Activated naive CD4-positive, alpha-beta T cell treated with anti-CD3 and anti-CD28 coated beads, Interleukin-2, amount 50 U/mL, for 16 hours (primary cell): ENCODE measurements at places on chromosomes 13 and 19.

DNA sequence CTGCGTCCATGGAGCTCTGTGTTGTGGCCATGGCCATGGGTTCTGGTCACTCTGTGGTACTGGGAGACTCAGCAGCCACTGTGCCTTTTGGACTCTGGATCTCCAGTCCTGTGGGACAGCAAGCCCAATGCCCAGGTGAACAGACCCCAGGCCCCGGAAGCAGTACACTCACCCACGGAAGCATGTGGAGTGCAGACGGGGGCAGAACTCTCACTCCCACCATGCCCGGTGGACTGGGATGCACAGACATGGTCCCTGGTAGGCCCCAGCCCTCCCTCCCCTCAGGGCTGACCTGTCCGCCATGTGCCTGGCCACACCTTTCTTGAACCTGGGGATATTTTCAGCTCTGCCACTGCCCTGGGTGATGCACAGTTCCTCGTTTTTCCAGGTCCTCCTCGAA, 163.3 kb downstream of the URI1 start:
- DNase-seq: no peak

GRCh38 chr13:111541752-111542529, 221.5 kb downstream of the TEX29 start:
- no peak for DNase-seq

DNA sequence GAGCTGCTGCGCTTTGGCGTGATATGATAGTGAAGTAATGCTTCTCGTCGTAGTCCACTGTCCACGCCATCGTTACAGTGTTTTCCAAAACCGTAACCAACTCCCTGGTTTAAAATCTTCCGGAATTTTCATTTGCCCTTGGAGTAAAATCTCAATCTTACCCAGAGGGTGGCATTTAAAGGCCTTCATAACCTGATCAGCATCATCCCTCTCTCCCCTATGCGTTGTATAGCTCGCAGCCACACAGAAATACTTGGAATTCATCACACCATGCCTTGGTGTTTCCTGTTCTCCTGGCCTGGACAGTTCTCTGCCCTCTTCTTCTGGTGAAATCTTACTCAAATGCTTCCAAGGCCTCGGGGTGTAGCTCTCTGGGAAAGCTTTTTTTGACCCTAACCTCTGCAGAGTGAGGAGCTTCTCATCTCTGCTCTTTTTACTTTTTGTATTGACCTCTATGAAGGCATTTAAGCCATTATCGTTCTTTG, 839 bp downstream of the MPHOSPH8 start:
- DNase-seq: no peak

- no peak for DNase-seq
Observed at GRCh38 chr13:27796544-27797227, 4.4 kb downstream of the GSX1 start.

DNA sequence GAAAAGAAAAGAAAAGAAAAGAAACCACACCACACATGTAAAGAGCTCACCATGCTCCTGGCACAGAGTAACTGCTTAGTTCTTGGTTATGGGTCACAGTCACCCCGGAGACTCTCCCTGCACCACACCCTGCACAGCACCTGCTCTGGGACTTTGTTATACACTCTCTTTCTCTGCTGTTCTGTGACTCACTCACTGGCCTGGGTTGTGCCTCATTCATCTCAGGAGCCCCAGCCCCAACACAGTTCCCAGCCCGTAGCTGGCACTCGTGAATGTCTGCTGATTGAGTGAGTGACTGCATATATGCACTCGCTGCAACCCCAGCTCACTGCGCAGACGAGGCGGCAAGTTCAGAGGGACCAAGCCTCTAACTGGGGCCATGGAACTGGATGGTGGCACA, 22.9 kb upstream of the ZNF507 start:
- no peak for DNase-seq

DNA sequence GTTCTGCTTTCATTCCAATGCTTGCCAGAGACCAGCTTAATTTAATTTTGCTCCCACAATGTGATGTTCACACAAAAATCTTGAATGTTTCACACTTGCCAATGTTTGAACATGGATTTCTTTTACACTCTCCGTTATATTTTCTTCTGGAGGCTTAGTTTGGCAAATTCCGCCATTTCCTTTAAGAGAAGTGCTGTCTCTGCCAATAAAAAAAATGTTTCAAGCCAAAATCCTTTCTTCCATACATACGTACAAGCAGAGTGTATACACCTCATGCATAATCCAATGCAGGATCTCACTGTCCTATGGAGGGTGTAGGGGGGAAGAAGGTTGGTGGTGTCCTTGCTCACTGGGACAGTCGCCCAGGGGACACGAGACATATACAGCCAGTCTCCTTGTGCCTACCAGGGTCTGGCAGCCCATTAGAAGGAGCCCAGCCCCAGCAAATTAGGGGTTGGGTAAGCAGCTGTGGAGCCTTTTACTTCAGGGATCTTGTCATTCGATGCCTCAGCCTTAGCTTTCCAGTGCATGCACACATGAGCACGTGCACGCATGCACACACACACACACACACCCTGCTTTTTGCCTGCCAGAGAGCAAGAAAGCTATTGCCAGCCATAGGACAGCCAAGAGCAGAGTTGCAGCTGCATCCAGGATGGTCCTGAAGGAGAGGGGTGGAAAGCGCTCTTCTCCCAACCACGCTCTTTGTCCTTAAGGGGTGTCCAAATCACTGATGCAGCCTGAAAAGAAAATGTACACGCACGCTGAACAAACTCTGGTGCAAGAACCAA, 208.3 kb downstream of the FOXO1 start:
- no peak for DNase-seq

DNA sequence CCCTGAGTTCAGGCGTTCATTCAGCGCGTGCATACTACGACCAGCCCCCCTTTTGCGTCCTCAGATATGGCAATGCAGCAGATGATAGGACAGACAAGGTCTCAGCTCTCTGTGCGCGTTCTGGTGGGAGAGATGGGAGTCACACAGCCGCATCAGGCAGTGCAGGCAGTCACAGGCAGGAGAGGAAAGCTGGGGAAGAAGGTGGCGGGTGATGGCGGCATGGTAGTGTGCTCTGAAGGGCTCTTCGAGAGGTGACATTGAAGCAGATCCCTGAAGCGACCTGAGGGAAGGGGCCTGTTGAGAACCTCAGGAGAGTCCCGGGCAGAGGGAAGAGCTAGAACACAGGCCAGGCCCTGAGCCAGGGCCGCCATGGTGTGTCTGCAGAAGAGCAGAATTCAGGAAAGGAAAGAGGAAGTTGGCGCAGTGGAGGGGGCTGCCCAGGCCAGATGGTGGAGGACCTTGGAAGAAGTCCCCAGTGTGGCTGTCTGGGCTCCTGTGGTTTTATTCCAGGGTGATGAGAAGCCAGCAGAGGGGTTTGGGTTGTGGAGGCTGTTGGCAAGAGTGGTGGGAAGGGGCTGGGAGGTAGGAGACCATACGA, 3.5 kb downstream of the USF2 start:
- DNase-seq: no peak
